GOT3 (cell line): ENCODE measurements at places on chromosomes 11 and 22.

GRCh38 chr22:22838148-22838786, 49.3 kb upstream of the IGLL5 start:
- DNase-seq, result no peak

DNA sequence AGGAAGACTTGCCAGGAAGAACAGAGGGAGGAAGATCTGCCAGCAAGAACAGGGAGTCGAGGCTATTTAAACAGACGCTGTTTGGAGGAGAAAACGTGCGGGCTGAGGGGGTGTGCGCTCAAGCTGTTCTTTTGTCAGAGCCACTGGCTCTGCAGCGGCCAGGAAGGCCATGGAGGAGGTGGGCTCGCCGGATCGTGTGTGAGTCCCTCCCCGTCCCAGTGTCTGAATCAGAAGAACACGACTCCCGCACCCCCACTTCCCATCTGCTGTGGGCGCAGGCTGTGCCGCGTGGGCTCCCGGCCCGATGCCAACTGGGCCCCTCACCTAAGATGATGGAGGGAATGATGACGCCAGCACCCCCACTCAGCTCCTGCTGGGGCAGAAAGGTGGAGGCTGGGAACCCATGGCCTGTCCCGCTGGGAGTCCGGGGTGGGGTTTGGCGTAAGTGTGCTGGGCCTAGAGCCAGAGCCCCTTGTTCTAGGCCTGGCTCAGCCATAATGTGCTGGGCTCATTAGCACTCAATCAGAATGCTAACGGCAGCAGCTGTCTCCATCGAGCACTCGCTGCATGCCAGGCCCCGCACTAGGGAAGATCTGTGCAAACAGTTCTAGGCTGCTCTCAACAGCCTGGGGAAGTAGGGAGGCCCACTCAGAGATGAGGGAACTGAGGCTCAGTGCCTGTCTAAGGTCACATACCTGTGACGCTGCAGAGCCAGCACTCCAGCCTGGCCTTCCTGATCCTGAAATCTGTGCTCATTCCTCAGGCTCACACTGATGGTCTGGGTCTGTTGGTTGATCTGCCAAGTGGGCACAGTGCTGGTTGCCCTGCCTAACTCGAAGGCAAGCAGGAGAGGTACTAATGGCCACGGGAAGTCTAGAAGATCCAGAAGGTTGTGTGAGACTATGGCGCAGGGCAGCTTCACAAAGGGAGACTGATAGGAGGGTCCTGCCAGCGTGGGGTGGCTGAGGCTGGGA, 11.5 kb downstream of the NPTXR start:
- DNase-seq, result no peak

GRCh38 chr11:11725438-11725837, 103.6 kb upstream of the GALNT18 start:
- no peak for DNase-seq

DNA sequence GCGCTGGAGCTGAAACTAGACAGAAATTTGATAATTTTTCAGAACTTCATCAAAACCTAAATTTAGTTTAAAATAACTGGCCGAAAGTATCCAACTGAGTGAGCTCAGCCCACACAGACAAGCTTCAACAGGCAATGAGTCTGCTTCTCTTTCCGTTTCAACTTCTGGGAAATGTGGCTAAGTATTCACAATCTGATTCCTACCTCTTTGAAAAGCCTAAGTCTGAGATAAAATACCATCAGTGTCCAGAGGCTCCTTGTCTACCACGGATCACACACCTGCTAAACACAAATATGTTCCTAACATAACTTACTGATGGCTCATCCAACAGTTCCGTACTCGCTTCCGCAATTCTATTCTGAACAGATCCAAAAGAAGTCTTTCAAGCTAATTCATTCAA, 8.5 kb downstream of the SIK3 start:
- DNase-seq, result no peak

DNA sequence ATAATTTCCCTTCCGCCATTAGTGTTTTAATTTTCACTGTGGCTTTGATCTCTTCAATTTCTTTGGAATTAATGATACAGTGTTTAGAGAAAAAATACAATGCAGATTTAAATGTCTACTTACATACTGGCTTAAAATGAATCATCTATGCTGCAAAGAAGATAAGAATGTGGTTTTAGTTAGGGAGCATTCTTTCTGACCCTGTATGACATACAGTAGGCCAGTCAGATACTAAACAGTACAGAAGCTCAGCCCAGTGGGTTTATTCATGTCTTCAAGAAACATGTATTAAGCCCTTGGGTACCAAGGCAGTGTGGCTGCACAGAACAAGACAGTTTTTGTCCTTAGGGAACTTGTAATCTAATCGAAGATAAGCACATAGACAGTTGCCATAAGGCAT, 268.8 kb downstream of the DDX10 start:
- DNase-seq, result no peak

- DNase-seq, result no peak
These were observed 1.6 kb downstream of the KIAA1671 start for GRCh38 chr22:24954114-24954463.

GRCh38 chr11:94740083-94741021, 27.8 kb upstream of the AMOTL1 start:
- DNase-seq, result no peak

DNA sequence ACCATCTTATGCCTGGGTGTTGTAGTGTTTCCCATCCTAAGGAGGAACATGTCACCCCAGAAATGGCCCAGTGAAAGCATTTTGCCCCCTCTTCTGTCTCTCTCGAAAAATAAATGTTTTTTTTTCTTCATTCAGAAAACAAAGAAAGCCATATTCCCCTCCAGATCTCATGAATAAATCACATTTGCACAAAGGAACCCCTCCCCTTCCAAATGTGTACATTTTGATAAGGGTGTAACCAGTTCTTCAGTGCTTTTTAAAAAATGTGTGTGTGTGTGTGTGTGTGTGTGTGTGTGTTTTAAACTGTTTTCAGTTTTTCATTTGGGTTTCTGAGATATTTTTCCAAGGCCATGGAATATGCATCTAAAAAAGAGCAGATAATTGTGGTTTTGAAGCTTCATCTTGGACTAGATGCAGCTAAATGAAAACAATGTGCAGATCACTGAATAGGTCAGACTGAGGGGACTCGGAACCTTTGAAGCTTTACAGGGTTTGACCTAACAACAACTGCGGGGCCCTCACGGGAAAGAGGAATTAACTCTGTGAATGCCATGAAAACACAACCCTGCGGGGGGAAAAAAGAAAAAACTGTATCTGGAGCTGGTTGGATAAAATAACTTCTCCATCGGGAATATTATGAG, 76.4 kb downstream of the YAP1 start:
- DNase-seq, result no peak

DNA sequence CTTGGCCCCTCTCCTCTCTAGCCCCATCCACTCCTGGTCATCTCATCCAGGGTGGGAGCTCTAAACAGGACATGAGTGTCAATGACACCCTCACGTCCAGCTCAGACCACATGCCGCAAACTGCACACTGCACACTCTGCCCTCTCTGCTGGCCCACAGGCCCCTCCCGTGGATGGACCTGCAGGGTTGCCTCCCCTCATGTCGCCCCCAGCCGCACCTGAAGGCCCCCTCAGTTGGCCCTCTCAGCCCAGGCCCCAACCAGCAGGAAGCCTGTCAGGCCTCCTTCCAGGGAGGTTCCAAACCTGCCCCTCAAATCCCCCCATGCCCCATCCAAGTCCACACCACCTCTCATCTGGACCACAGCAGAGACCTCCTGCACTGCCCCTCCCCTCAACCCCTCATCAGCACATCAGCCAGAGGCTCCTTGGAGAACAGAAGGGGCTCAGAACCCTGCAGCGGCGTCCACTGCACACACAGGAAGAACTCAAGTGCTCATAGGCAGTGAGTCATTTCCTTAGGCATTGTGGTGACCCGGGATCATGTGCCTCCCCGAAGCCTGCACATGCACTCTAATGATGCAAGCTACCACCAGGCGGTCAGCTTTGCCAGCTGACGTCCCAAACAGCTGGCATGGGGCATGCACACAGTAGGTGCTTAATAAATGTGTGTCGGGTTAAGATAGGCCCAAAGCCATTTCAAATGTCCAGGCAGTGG, 12.9 kb upstream of the CDKN1C start:
- DNase-seq, result no peak
